GM04503 (cell line): ENCODE measurements at places on chromosomes 5 and 9.

DNA sequence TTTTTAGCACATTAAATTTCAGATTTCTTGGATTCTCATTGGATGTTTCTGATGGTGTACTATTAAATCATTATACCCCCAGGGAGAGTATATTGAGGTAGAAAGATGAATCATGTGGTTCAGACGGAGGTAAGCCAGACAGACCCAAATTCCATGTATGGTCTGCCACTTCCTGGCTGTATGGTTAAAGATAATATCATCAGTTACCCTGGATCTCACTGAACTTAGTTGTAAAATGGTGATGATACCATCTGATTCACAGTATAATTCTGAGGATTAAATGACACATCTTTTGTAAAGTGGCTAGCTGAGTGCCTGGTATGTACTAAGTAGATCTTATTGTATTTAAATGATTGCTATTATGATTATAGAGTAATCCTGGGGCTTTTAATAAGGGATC is 9.3 kb downstream of the SLC27A6 start:
- no peak for DNase-seq

DNA sequence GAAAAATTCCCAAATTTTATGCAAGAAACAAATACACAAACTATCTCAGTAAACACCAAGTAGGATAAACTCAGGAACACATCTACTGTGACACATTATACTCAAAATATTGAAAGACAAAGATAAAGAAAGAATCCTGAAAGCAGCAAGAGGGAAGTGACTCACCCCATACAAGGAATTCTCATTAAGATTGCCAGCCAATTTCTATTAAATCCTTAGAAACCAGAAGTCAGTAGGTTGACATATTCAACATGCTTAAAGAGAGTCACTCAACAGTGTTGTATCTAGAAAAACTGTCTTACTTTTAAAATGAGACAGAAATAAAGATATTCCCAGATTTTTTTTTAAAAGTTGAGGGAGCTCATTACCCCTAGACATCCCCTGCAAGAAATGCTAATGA is 15.5 kb downstream of the SPATA31E1 start:
- no peak for DNase-seq

DNA sequence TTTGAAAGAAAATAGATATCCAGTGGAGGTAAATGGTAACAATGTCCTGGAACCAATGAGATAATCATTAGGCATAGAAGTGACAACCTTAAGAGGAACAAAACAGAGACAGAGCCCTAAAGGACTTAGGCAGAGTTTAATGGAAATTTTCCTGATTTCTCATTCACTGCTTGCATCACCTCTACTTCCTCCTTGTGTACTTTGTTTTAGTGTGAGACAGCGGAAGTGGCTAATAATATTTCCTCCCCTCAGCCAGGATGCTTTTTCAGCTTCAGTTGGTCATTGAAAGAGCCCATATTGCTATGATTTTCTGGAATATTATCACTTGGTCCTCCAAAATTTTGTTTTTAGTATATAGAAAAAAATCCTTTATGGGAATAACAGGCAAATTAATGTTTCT is 153.4 kb upstream of the MPDZ start:
- no peak for DNase-seq

GRCh38 chr5:114324282-114324681 is 37.6 kb upstream of the KCNN2 start:
- DNase-seq = no peak

- DNase-seq = no peak
Observed at GRCh38 chr9:89519366-89519805, 21.5 kb upstream of the SEMA4D start.

DNA sequence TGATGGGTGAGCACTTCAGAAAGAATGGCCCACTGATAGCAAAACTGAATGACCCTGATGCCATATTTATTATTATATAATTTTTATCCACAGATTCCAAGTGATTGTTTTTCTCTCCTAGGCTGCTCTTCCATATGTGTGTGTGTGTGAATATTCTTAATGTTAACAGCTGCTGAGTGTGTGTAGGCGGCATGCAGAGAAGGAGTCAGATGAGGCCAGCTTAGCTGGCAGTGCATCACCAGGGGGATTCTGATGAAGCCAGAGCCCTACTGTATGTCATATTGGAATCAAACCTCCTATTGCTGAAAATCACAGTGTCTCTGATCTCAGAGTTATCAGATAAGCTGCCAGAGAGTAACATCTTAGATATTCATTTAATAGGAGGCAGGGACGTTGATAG is 177.1 kb downstream of the DMAC1 start:
- no peak for DNase-seq

DNA sequence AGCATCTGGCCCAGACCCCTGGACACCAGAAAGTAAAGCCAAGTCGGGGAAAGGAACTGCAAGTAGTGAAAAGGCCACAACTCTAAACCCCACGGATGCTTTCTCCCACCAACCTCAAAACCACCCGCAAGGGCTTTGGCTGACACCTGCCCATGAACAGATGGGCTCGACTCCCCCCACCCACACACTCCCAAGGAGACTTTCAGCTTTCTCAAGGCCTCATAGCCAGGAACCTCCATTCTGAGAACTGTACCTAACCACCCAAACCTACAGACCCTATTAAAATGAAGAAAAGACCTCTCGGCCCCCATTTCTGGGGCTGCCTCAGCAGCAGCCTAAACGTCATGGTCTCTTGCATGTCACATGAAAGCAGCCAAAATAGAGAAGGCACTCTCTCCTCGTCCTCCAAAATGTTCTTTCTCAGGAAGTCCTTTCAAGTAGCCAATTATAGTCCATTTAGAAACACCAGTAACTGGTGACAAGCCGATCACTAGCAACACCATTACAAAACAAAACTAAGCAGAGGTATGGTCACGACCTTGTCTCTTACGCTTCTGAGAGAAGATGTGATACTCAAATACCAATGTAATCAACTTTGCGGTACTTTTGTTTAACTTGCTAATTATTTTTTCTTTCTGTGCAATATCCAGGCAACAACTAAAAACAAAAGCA is 2.9 kb downstream of the B4GALT1 start:
- DNase-seq = no peak

- DNase-seq = no peak
Observed at GRCh38 chr5:178738520-178738919, 8.1 kb upstream of the ZNF354A start.

GRCh38 chr5:107831612-107832395 is 161.1 kb upstream of the EFNA5 start:
- peak; percentile 97 for DNase-seq

DNA sequence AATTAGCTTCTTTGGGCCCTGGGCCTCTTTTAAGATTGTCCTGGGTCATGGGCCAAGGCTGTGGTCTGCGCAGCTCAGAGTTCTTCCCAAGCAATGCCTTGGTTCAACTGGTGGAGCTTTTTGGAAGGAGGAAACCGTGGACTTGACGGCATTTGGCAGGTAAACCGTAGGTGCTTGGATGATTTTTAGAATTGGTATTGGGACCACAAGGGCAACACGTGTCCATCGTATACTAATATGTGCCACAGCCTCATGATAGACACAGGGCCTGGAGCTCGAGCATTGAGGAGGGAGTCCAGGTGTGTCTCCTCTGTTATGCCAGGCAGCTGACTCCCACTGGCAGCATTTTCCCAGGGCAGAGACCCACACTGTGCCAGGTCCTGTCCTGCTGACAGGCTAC is 120.9 kb upstream of the PITX1 start:
- DNase-seq = no peak

- DNase-seq = no peak
Observed at GRCh38 chr5:108743319-108743718, 4.4 kb upstream of the FER start.

- DNase-seq = no peak
Observed at GRCh38 chr9:20990867-20991266, 40.6 kb downstream of the HACD4 start.

DNA sequence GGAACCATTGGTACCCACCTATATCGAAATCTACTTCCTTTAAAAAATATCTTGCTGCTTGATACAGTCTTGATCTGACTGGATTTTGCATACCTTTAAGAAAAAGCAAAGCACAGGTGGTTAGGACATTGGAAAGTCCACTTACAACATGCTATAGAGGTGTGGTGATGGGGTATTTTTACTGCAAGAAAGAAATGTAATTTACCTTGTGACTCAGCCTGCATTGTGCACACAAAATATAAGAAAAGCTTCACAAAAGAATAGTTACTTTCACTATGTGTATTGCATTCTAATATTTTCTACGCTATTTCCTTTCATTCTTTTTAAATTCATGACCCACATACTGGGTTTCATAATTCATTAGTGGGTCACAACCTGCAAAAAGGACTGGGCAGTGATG is 236.2 kb upstream of the RASEF start:
- DNase-seq = no peak
